ENCODE measurements at places on chromosomes 1 and 21.

GRCh38 chr1:71196685-71197084 is 115.8 kb upstream of the ZRANB2 start:
- no peak for DNase-seq

- DNase-seq, result no peak
Measured at GRCh38 chr1:205593532-205593931, 38.3 kb downstream of the ELK4 start.

- no peak for DNase-seq
Measured at GRCh38 chr1:226814751-226815537, 55.5 kb upstream of the PSEN2 start.

- DNase-seq, result no peak
Measured at GRCh38 chr1:231566496-231566895, 38.0 kb downstream of the TSNAX start.

GRCh38 chr1:53448241-53448841 is 10.9 kb upstream of the DMRTB1 start:
- DNase-seq, result no peak

DNA sequence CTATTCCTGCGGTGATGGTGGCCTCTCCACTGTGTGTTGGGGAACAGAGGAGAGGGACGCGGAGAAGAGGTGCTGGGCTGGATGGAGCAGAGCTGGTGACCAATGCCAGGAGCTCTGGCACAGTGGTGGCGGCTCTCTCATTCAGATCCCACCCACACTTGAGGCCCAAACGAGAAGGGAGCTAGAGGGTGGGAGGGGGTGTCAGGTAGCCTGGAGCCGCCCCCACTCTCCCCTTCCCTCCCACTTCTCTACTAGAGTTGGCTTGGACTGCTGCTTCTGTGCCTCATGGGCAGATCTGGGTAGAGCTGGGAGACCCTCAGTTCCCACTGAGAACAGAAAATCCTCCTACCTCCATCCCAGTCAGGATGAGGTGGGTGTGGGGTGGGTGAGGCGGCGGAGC is 3.5 kb downstream of the TTC39A start:
- no peak for DNase-seq

GRCh38 chr1:5601516-5601915 is 390.7 kb downstream of the NPHP4 start:
- no peak for DNase-seq

GRCh38 chr1:12565094-12565965 is 52.7 kb downstream of the DHRS3 start:
- no peak for DNase-seq

GRCh38 chr1:66275083-66275482 is 258.9 kb upstream of the SGIP1 start:
- DNase-seq, result peak; percentile 35

DNA sequence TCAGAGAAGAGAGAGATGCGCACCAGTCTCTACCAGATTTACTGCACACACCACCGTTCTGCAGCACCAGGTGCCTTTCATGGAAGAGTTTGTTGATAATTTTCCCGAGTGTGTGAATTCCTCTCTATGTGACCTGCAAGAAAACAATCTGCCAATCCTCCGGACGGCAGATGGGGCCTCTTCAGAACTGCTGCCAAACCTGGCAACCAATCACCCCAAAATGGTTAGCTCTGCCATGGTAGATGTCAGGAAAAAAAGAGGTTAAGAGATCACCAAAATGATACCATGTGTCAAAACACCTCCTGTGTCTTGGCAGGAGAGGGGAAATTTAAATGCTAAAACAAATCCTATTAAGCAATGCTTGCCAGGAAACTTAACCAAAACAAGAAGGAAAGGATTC is 96.5 kb downstream of the DAB1 start:
- DNase-seq, result no peak

DNA sequence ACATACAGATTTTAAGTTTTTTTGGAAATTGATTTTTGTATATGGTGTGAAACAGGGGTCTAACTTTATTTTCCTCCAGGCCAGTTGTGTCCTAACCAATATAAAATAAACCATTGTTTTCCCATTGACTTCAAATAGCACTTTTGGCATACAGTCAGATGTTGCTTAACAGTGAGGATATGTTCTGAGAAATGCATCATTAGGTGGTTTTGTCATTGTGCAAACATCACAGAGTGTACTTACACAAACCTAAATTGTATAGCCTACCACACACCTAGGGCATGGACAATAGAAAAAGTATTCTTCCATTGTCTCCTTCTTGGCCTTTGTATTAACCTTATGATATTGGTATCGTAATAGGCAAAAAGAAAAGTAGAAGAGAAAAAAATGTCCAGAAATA is 37.4 kb upstream of the DISP1 start:
- no peak for DNase-seq

GRCh38 chr1:218669431-218669830 is 324.3 kb downstream of the TGFB2 start:
- no peak for DNase-seq

GRCh38 chr1:72178266-72178665 is 104.1 kb downstream of the NEGR1 start:
- DNase-seq, result no peak

DNA sequence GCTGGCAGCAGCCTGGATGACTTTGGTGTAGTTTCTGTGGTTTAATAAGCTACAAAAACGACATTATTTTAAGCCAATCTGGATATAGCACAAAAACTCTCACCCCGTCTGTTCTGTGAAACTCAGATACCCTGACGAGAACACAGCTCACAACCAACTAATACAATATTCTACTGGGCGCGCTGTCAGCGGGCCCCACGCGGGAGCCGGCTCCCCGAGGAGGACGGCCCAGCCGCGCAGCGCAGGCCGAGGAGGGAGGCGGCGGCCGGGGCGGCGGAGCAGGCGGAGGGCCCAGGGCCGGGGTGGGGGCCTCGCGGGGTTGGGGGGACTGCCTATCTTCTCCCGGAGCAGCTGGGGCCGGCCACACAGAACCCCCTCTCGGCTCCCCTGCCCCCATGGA is 87.2 kb upstream of the POU3F1 start:
- DNase-seq, result no peak

GRCh38 chr1:36083635-36084496 is at the start of gene TEKT2:
Gene TEKT2, plus strand, starts transcription at chr1:36084094. Its CDS starts 828 bp downstream, at chr1:36084922.
- no peak for DNase-seq
